ENCODE measurements at places on chromosomes 5 and 9.

GRCh38 chr5:143186623-143187022 lies 216.9 kb downstream of the NR3C1 start:
- DNase-seq, result no peak

DNA sequence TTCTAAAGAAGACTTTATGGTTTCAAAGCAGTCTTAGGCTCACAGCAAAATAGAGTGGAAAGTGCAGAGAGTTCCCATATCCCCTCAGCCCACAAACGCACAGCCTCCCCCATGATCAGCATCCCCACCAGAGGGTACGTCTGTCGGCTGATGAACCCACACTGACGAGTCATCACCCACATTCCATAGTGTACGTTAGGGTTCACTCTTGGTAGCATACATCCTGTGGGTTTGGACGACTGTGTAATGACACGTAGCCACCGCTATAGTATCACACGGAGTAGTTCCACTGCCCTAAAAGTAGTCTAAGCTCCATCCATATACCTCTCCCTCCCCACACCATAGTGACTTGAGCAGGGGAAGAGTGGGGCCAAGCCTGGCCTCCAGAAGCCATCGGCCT lies 135.7 kb upstream of the PHYKPL start:
- DNase-seq, result no peak

DNA sequence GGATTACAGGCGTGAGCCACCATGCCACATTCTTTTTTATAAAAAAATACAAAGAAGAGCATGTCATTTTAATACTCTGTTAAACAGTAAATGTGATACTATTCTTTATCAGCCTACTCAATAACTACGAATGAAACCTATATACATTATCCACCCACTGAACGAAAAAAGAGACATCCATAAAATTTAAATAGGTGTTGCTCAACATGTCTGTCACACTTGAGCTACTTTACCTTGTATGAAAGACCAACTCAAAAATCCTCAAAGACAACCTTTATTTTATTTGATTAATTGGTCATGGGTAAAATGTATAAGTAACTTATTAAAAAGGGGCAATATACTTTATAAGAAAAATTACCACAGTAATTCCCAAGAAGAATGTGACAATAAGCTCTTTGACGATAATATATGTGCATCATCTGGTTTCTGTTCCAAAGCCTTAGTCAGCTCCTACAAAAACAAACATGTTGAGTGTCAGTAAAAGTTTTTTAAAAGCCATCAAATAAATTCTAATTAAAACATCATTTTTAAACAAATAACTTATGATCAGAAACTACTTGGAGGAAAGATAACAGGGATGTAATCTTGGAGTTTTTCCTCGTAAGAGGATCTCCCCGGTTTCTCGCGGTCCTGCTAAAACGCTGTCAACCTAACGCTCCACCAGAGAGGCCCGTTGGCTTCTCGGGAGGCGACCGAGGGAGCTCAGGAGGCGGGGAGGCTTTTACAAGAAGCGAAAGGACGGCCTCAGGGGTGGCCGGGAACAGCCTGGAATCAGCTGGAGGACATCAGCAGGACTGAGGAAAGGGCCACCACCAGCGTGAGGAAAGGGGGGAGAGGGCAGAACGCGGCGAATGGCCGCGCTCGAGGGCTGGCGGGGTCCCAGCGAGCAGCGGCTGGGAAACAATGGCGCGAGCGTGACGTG lies 13.5 kb upstream of the ANKRD18B start:
- peak; percentile 52 for DNase-seq

GRCh38 chr5:158640593-158640980 lies 459.1 kb downstream of the EBF1 start:
- DNase-seq, result no peak

DNA sequence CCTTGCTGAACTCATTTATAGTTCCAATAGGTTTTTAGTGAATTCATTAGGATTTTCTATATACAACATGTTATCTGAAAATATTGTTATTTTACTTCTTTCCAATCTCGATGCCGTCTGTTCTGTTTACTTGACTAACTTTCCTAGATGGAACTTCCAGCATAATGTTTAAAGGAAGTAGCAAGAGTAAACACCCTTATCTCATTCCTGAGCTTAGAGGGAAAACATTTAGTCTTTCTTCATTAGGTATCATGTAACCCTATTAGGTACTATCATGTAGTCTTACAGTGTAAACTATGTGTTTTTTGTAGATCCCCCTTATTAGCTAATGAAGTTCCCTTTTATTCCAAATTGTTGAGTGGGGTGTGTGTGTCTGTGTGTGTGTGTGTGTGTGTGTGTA lies 22.5 kb upstream of the OR2K2 start:
- no peak for DNase-seq

GRCh38 chr9:91192381-91193086 lies 169.2 kb downstream of the AUH start:
- DNase-seq, result no peak

DNA sequence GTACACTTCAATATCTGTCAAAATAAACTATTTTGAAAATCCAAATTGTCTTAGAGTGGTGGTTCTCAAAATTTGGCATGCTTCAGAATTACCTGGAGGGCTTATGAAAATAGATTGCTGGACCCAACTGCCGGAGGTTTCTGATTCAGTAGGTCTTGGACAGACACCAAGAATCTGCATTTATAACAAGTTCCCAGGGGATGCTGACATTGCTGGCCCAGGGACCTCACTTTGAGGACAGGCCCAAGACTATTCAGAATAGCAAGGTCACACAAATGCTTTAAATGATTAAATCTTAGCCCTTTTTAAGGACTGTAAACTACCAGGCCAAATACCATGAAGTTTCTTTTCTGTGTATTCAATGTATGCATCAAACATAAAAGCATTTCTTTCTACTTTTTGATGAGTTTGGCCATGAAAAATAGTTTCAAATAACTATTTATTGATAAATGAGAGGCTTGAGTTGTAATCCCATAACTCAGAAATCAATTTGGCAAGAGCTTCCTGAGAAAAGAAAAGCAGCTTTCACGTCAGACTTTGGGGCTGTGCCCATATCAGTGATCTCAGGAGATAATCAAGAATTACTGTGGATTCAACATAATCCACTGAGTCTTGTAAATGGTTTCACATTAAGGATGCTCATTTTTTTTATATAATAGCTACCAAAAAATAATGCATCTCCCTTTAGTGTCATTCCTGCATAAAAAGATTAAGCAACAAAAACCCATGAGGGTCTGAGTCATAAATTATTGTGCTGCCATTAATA lies 191.4 kb downstream of the FRMD3 start:
- no peak for DNase-seq

DNA sequence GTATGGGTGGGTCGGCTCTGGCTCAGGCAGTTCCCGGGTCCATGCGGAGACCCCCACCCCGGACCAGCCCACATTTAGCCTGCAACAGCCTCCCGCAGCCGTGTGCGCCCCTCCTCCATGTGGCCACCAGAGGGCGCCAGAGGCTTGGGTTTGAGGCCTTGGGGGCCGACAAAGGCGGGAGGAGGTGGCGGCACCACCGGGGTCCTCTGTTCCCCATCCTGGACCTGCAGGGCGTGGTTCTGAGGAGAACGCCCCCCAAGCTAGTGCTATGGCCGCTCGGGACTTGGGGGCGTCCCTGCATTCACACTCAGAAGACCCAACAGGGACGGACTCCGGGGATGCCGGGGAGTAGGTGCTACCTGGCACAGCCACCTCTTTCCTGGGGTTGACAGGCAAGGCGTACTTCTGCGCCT lies 16.5 kb downstream of the ASS1 start:
- DNase-seq, result no peak

DNA sequence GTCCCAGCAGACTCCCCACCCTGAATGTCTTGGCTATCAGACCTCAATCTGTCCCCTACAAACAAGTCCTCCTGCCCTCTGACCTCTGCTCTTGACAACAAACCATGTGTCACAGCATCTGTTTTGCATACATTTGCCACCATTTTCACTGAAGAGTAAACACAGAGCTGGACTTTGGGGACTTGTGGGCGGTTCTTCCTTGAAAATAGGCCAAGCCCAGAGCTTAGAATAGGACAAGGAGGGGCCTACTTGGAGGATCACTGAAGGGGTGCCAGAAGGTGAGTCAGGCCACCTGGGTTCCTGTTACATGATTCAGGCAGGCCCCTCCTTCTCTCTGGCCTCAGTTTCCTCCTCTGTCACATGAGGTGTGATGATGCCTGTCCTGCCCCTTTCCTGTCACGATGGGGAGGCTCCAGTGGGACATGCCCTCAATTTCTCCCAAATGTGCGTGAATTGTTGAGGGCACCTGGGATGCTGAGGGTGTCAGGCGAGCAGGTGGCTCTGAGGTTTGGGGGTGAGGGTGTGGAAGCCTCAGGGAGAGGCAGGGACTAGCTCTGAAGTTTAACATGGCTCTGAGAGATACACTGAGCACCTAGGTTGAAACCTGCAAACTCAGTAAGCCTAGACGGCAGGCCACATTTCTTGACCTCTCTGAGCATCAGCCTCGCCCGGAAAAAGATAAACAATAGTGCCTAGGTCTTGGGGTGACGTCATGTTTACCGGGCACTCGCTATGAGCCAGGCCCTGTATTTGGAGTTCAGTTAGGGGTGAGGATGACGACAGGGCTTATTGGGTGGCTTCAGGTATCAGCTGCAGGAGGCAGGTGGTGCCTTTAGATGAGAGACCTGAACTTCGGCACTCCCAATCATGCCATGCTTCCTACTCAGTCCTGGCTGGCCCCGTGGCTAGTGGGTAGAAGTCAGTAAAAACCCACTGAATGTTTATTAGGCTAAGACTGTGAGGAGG lies 107.6 kb upstream of the PITX1 start:
- no peak for DNase-seq

- no peak for DNase-seq
These were observed 438.8 kb upstream of the SEMA6A start for GRCh38 chr5:117013280-117013877.

DNA sequence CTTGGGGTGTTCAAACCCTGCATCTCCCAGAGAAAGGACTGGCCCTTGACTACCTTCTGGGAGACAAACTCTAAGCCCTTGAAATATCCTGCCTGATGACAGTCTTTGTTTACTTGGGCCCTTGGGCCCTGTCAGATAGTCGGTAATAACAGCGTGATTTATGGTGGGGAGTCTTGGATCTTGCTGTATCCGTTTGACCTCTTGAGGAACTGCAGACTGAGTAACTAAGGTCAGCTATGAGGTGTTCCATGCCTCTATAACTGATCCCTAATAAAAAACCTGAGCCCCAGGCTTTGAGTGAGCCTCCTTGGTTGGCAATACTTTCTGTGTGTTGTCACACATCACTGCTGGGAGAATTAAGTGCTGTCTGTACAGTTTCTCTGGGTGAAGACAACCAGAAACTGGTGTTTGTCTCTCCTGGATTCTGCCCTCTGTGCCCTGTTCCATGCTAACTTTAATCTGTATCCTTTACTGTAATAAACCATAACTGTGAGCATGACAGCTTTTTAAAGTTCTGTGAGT lies 56.2 kb upstream of the ANKRD33B start:
- no peak for DNase-seq

DNA sequence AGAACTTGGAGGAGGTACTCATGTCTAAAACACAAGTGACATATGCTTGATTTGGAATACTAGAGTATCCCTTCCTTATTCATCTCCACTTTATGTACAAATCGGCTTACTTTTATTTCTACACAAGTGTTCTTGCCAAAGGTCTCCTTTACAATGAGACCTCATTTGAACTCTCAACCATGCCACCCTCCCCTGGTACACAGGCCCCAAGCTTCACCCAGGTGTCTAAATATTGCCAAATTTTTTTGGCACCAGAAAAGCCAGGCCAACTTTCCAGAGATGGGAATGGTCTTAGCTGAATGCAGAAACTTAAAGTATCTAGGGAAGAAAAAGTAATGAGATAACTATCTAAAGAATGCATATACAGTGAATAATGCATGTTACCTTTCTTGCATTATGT lies 18.9 kb downstream of the LYSMD3 start:
- no peak for DNase-seq

- no peak for DNase-seq
These were observed 183.0 kb downstream of the FANCC start for GRCh38 chr9:95134457-95134881.

DNA sequence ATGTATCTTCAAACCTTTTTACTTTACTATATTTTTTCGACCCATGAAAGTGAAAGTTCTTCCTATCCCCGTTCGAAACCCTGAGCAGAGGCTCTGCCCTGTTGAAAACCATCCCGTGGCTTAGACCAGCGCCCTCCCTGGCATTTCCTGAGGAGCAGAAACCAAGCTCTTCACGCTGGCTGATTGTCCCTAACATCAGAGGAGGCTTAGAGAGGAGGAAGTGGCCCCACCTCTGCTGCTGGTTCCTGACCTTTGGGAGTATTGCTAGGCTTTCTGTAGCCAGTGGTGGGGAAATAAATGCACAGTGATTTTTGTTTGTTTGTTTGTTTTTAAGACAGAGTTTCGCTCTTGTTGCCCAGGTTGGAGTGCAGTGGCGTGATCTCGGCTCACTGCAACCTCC lies 4.2 kb upstream of the PTGES start:
- no peak for DNase-seq

DNA sequence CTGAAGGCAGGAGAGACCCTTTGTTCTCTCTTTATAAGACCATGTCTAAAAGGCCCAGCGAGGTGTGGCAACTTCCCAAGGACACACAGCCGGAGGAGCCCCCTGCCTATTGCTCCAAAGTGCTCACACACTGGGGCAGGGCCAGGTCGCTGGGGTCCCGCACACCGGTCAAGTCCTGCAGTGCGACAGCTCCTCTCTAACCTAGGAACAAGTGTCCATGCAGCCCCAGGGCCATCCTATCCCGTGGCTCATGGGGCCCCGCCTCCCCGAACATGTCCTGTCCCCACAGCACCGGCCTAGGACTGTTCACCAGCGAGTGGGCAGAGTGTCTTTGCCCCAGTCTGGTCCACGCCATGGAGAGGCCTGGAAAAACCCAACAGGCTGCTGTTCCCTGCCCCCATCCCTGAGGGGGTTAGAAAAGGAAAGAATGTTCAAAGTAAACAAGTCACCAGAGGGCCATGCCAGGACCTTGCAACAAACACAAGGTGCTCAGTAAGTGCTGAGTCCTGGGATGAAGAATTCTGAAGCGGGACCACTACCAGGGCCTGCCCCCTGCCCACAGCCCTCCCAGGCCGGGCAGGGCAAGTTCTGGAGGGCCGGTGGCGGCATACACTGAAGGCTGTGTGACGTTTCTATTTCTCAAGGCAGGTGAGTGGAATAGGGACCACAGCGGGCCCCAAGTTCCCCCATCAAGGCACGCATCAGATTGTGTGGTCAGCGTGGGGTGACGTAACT lies 938 bp downstream of the NINJ1 start:
- DNase-seq, result no peak

- no peak for DNase-seq
These were observed 57.5 kb downstream of the DAB2IP start for GRCh38 chr9:121708768-121709488.

All from NCI-H526 treated with DMSO at 0.1 percent for 48 hours (cell line).